H7 (cell line): ENCODE measurements at places on chromosomes 16 and 17.

DNA sequence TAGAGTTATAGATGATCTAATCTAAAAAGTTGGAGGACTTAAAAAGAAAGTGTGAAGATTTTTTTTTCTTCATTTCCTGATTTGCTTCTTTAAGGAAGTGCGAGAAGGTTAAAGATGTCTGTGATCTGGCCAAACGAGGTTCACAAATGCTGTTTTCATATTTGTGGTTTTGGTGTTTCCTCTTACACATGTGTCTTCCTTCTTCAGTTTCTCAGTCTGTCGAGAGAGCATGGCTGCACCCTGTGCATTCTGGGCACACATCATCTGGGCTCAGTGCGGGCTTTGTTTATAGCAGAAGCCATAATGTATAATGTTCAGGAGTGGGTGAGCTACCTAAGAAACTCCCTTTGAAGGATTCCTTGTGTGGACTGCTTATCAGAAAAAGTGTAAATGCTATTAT is 260.4 kb upstream of the TBX2 start:
- DNase-seq, result no peak

DNA sequence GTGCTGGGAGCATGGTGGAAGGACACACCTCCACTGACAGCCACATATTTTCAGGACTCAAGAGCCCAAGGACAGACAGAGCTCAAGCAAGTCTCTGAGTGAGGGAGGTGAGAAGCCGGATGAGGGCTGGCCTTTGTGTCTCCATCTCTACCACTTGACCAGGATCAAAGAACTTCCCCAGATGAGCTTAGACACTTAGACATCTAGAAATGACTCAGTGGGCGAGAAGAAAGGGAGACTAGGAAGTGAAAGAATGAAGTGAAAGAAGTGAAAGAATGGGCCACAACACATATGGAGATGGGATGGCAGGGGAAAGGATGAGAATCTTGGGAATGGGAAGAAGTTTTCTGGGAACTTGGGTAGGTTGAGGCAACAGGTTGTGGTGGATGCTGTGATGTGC is 274.9 kb upstream of the CCL2 start:
- DNase-seq, result no peak

- no peak for DNase-seq
These were observed 3.3 kb downstream of the XYLT2 start for GRCh38 chr17:50349243-50349600.

- no peak for DNase-seq
These were observed 14.3 kb downstream of the ARHGAP23 start for GRCh38 chr17:38442548-38442947.

GRCh38 chr17:53420035-53420641 is 402.6 kb upstream of the KIF2B start:
- no peak for DNase-seq
